ENCODE measurements at places on chromosomes 1 and 21. TPM values are rescaled to one million over a fixed set of nuclear protein-coding genes. Genes with fewer than 3 reads are reported as not detected.

GRCh38 chr21:17462276-17462981 lies 50.4 kb upstream of the CXADR start:
- no peak for DNase-seq

Gene S100A3
- 2.2 TPM for total RNA-seq

- DNase-seq: no peak
Measured at GRCh38 chr1:170247751-170248521, 102.2 kb downstream of the NTMT2 start.

Gene TPTE
- total RNA-seq: not detected

DNA sequence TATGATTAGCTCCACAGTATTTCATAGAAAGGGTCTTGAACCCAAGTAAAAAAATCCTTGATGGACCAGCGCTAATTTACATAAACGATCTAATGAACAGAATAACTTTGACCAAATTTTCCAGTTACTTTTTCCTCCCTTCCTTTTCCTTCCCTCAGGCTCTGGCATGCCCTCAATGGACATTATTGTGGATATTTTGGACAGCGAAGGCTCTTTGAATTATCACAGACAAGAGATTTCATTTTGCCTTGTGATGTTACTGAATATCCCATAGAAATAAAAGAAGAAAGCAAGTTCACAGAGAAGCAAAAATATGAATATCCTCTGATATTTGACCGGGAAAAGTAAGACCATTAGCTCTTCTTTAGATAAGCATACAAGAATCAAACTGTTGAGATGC lies 60.3 kb upstream of the EXO1 start:
- no peak for DNase-seq

DNA sequence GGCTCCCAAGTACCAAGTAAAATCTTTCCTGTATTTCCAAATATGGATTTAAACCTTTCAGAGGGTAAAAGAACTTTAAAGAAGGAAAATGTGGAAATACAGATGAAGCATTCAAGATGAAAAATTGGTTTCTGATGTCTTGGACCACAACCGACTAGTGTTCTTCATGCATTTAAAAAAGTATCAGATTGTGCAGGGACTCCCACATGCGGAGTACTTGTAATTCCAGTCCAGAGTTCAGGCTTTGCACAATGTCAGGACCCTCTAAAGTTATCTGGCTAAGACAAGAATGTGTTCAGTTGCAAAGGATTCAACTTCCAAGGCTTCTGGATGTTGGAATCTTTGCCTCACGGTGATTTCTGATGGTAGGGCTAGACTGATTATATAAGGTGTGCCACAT lies 66.7 kb downstream of the RGL1 start:
- no peak for DNase-seq

- no peak for DNase-seq
Measured at GRCh38 chr1:8040586-8040985, 14.5 kb upstream of the ERRFI1 start.

Gene SPRR3
- total RNA-seq: not detected

Gene AK4
- 101 TPM for total RNA-seq

DNA sequence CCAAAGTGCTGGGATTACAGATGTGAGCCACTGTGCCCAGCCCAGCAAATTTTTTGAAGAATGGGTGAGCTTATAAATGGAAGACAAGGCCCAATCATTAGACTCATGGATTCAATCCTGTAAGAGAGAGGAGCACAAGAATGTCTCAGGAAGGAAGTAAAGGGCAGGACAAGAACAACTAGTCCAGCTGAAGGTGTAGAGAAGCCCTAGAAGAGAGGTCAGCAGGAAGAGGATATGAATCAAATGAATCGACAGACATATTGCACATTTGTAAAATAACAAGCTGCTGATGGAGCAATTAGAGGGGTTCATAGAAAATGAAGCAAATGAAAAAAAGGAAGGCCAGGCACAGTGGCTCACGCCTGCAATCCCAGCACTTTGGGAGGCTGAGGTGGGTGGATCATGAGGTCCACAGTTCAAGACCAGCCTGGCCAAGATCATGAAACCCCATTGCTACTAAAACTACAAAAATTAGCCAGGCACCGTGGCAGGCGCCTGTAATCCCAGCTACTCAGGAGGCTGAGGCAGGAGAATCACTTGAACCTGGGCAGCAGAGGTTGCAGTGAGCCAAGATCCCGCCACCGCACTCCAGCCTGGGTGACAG lies 74.9 kb downstream of the MIS18A start:
- no peak for DNase-seq

DNA sequence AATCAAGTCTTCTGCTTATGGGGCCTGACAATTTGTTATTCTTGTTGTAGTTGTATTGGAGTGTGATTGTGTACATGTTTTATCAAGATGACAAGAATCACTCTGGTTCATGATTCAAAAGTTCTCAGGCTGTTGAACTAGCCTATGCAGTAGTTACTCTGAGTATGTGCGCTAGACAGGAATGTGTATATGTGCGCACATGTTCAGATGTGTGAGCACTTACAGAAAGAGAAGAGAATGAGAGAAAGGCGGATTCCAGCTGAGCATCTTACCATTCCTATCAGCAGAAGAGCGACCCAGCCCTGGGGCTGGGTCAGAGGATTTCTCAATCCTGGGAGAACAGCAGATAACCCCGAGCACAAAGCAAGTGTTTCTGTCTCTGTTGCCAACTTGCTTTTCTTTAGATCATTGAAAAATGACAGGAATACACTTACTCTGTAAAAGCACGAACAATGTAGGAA lies 110.8 kb upstream of the HOOK1 start:
- no peak for DNase-seq

Gene CD53
- total RNA-seq: 93.6 TPM

GRCh38 chr1:191022856-191023255 lies 545.2 kb upstream of the BRINP3 start:
- DNase-seq: no peak

DNA sequence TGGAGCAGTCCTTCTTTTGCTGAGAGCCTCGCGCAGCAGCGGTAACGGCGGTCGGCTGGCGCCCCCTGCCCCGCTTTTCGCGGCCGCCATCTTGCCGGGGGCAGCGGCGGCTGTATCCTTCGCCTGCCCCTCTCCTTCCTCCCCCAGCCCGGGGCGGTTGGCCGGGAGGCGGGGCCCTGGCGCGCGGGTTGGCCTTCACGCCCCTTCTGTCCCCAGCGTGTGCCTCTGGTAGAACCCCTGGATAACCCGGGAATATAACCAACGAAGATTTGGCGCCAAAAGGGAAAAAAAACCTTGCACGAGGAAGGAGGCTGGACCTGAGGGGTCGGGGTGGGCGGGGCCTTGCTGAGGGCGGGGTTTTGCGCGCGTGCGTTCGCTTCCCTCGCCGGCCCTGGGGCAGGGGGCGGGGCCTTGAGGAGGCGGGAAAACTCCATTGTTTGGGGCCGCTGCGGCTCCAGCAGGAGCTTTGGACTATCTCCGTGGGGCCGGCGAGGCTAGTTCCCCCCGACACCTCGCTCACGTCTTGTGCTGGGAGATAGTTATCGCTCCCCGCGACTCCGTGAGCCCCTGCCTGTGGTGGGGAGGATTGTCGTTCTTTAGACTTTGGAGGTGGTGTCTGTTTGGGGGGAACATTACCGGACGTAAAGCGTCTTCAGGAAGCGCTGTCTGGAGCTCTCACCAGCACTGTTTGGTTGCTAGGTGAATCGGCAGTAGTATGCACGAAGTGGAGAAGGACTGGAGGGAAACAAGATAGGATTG lies 689 bp downstream of the NASP start:
- DNase-seq: peak; percentile 95

- DNase-seq: peak; percentile 72
Measured at GRCh38 chr21:36038701-36039497, 21.4 kb downstream of the SETD4 start.

Gene FCRL6
- total RNA-seq: not detected

Gene SPRR2B
- not detected for total RNA-seq

Data from mesenteric fat pad (tissue), 1 donor.